ENCODE measurements at places on chromosomes 3 and 15.
A peak's percentile ranks its signal among the peaks of the same experiment; 100 is the strongest.

GRCh38 chr3:14587740-14588360 lies 47.7 kb upstream of the GRIP2 start:
- no peak for DNase-seq

GRCh38 chr3:134372396-134373270 lies 1.6 kb downstream of the AMOTL2 start:
- DNase-seq, result no peak

- peak; percentile 10 for DNase-seq
Observed at GRCh38 chr3:52385157-52385556, 59.7 kb downstream of the SEMA3G start.

DNA sequence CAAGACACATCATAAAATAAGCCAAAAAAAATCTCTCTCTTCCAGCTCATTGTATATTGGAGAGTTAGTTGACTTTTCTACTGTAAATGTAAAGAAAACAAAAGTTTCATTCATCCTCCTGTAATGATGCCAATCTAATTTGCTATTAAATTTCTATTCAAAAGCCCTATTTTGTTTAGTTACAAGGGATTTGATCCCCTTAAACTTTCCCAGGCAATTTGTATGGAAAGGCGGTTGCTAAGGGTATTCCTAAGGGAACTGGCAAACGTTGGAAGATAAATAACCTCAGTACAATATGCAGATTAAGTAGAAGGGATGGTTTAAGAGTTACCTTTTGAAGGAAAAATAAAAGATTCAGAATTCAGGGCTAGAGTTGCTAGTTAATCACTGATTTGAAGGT lies 352.7 kb downstream of the TIGIT start:
- no peak for DNase-seq

DNA sequence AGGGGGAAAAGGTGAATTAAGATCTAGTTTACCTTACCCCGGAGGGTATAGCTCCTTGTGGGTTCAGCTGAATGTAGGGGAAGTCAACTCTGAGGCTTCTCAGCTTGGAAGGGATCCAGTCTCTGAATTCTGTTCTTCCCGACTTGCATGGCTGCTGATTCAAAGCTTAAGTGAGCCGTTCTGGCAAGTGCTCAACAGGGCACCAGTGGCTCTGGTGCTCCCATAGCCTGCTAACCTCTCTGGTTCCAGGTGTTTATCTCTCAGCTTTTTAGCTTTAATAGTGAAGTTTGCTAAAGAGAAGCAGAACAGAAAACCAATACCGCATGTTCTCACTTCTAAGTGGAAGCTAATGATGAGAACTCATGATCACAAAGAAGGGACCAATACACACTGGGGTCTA lies 46.3 kb upstream of the RBP1 start:
- DNase-seq, result no peak

DNA sequence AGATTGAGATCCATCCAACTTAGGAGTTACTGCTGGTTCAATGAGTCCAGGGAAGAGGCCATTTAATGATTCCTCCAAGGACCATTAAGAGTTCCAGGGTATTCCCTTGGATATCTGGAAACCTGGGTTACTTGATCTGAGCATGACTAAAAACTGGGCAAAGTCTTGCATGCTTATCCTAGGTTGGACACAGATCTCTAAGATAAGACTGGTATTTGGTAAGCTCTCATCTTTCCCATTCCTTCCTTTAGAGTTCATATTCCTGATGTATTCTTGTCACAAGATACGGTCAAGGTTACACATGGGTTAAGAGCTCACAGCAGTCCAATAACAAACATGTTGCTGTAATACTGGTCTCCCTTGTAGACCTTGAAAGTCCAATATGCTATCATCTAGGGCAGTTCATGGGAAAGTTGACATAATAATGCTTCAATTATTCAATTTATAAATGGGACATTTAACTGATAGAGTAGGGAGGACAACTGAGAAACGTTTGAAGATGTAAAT lies 301.7 kb downstream of the TIGIT start:
- DNase-seq, result no peak

DNA sequence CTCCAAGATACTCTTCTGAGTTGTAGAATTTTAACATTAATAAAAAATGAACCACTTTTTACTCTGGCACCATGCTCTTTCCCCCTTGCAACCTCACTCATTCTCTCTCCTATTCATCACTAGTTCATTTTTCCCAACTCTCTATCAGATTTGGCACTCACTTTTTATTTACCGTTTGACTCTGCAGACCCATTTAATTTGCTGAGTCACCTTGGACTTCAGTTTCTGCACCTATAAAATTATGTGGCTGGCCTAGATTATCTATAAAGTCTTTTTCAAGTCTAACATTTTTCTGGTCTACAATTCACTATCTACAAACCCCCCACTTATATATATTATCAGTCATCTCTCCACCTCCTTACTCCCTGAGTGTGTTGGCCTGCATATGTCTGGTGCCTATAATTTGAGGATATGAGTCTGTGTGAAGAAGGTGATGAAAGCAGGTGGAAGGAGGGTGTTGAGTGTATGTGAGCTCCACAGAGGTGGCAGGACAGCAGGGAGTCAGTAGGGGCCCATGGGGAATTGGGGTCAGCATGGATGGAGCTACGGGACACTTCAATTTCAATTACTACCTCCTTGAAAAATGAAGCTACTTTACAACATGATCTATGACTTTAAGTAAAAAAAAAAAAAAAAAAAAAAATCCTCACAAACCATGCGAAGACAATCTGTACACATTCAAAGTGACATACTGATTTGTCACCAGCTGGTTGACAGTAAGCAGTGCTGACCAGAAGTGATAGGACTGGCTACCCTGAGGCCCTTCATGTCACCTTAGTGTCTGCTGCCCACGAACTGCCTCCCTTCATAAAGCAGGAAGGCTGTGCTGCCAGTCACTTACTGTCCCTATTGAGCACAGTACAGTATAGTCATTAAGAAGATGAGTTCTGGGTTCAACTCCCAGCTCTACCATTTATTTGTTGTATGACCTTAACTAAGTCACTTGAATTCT lies 334.2 kb upstream of the IL12A start:
- DNase-seq, result no peak

DNA sequence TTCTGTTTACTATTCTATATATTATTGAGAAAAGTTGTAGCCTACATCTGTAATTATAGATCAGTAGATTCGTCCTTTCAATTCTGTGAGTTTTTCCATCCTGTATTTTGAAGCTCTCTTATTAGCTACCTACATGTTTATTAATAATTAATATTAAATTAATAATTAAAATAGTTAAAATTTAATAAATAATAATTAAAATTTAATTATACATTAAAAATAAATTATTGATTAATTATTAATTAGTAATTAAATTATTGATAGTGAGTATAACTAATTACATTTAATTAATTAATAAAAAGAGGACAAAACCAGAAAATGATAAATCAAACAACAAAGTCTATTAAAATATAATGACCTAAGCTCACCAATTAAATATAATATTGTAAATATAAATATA lies 606.6 kb upstream of the ROBO1 start:
- no peak for DNase-seq

DNA sequence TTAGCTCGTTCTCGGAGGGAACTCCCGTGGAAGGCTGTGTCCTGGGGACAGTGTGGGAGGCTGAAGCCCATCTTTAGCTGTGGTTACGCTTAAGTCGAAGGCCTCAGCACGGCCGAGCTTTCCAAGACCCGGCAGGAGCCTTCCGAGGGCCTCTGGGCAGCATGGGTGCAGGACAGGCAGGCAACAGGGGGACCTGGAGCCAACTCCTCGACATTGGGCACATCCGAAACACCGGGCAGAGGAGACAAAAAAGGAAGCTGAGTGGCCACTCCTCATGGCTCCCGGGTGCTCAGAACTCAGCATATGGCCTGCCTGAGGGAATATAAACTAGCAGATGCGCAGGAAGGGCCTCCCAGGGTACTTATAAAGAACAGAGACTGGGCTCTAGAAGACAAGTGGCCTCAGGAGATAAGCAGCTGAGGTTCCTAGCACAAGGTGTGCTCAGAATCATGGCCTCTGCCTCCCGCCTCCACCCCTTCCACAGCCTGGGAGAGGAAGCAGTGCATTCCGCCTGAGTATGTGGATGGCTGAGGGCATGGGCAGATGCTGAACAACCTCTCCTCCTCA lies 34.1 kb downstream of the ABTB1 start:
- DNase-seq, result no peak

GRCh38 chr15:38941399-38941953 lies 376.9 kb upstream of the RASGRP1 start:
- no peak for DNase-seq

DNA sequence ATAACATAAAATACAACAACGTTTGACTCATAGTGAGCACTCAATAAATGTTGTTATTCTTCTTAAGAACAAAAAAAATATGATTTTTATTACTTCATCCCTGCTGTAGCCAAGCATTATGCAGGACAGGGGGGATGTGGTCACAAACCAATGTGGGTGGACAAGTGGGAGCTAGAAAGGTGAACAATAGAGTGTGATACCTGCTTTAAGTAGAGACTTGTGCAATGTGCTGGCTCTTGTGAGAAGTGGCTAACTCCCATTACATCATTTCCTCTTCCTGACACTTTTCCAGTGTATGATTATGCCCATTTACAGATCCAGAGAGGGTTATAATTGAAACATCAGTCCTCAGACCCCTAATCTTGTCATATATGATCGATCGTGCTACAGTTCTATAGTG lies 193.6 kb downstream of the UBE2E2 start:
- DNase-seq, result no peak

GRCh38 chr15:94844538-94845389 lies 613.4 kb downstream of the MCTP2 start:
- DNase-seq, result no peak
